PC-9 (cell line): ENCODE measurements at places on chromosomes 13 and 19.

GRCh38 chr13:31195616-31196015, 4.2 kb upstream of the B3GLCT start:
- no peak for DNase-seq

DNA sequence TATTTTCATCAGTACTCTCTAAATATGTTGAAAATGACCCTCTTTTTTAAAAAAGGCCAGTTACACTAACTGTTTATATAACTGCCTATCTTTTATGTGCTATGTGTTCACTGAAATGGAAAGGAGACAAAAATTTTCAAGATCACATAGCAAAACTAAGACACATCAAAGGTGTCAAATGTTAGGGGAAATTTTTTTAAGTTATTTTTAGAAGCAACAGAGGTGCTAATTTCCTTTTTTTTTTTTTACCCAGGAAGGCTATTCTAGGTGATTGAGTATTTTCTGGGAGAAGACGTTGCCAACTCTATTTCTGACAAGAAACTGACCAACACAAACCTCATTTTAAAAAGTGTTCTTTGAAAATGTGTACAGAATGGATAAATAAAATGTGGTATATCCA, 45.7 kb downstream of the ELF1 start:
- DNase-seq, result no peak

DNA sequence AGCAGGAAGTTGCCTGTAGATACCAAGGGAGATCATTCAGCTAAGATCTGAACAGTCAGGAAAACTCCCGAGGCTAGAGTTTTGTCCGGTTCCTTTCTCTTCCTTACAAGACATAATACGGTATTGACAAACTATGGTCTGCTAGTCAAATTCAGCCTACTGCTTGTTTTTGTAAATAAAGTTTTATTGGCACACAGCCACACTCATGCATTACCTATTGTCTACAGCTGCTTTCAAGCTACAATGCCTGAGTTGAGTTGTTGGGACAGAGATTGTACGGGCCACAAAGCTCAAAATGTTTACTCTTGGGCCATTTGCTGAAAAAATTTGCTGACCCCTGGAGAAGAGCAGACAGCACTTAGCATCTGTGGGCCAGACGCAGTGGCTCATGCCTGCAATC, 2.5 kb downstream of the SLC1A6 start:
- no peak for DNase-seq

- DNase-seq, result no peak
These were observed 163.7 kb downstream of the SHISA2 start for GRCh38 chr13:25887962-25888655.

DNA sequence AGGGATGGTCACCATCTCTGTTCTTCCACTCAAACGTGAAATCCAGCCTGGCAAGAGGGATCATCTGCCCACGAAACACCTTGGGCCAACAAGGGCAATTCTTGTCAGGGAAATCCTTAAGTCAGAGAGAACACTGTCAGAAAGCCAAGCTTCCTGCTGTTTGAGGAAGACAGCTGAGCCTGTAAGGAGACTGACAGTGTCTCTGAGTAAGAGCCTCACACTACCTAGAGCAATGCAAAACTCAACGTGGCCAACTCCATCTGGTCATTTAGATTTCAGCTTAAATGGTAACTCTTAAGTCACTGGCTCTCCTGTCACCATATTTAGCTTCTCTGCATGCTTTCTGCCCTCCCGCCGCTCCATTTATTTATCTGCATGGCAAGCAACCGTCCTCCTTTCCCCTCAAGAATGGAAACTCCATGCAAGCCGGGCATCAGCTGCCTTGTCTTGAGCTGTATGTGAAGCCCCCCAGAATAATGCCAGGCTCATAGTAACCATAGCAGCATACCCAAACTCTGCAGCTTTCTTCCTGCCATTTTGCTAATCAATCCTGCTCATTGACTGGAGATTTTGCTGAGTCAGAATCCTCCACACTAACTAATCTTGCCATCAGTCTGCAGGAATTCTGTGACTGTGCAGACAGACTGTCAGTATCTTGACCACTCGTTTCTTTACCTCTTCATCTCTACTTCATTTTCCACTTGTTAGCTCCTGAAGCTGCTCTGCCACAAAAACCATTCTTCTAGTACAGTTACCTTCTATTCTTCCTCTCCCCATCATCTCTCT, 159.8 kb downstream of the IRS2 start:
- DNase-seq, result no peak

DNA sequence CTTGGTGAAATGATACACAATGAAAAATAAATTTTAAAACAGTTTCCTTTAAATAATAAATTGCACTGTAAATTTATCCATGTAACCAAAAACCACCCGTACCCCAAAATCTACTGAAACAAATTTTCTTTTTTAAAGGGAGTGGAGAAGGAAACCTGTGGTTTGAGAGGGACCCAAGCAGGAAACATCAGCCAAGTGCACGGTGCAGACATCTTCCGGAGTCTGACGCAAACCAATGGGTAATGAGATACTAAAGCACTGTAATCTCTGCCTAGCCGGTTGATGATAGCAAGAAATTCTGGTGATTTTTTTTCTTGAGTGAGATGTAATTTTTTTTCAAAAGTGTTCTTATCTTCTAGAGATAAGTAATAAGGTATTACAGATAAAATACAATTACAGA, 115.4 kb downstream of the ABCC4 start:
- no peak for DNase-seq

- DNase-seq, result no peak
These were observed 11.0 kb downstream of the SIGLEC11 start for GRCh38 chr19:49949742-49950589.
